Endothelial cell of umbilical vein (primary cell): ENCODE measurements at places on chromosomes 13 and 19. TPM values are rescaled to one million over a fixed set of nuclear protein-coding genes. Genes with fewer than 3 reads are reported as not detected.

DNA sequence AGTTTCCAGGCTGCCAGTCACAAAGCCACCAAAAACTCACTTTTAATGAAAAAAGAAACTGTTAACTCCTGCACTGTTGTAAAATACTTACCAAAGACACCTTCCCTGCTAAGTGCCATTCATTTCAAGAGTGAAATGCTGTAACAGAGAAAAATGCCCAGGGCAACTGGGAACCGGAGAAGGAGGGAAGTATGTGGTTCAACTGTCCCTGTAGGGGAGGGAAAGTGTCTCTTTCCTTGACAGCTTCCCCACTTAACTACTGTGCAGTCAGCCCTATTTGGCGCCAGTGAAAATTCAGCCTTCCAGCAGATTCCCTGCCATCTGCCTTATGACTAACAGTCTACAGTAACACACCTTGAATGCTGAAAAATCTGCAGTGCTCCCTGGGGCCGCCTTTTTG lies 789.0 kb downstream of the DIAPH3 start:
- no peak for DNase-seq

DNA sequence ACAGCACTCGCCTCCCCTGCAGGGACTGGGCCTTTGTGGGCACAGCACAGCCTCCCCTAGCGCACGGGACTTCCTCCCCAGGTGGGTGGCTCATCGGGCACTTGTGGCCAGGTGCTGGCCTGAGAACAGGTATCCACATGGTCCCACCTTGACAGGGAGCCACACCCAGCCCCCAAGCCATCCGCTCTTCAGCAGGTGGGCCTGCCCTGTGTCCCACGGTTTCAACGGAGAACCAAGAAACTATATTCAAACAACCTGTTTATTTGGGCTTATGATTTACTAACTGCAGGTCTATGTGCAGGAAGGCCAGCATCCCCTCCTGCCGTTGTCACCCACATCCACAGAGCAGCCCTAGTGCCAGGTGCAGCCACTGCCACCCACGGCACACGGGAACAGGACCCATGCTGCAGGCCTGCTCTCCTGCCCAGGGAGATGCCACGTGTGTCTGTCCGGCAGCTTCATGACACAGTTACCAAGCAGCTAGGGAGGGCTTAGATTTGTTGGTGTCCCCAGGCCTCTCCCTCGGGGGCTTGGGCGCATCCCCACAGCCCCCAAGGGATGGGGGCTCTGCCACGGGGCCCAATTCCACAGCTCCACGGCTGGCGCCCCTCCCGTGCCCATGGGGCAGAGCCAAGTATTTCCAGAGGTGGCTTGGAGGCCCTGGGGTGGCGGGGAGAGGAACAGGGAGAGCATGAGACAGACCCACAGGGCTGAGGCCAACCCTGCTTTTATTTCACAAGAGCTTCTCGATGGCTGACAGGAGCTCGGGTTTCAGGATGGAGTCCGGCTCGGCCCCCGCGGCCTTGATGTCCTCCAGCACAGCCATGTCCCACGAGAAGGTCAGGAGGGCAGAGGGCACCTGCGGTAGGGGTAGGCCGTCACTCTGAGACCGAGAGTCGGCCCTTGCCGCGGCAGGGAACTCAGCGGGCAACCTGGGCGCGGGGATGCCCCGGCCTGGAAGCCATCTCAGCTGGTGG lies 12.5 kb downstream of the UBXN6 start:
- no peak for DNase-seq

GRCh38 chr19:41039806-41040205 lies 48.4 kb upstream of the CYP2A13 start:
- no peak for DNase-seq

Gene C2CD4C
- 0.37 and 0.38 TPM in 2 replicates for total RNA-seq

- DNase-seq: no peak
Measured at GRCh38 chr13:110256126-110256905, 50.6 kb downstream of the COL4A1 start.

Gene SYCN
- not detected in 2 replicates for total RNA-seq

DNA sequence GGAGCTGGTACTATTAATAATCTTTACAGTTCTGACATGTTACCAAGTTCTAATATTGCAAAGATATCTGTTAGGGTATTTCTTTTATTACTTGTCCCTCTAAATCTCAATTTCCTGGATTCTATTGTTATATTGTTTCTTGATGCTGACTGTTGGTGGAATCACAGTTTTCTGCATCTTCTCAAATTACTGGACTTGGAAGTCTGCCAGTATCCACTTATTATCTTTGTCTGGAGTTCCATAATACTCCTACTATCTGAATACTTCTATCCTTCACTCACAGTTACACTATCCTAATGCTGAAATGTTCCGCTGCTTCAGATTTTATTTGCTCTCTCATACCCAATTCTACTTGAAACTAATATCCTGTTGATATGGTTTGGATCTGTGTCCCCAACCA lies 1985.7 kb upstream of the PRR20A start:
- no peak for DNase-seq

Gene ATP4B
- total RNA-seq: not detected in 2 replicates

DNA sequence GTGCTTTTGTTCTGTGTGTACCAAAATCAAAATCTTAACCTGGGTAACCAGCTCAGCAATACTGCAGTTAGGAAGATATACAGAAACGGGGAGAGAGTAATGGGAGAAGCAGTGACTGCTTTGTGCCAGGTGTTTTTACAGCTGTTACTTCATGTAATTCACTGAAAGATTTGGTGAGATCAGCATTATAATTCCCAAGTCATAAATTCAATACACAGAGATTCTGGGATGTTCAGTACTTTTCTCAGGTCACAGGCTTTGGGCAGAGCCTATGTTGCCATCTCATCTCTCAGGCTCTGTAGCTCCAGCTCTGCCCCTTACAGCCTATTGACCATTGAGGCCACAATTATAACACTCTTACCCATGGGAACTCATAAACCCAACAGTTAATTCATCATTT lies 138.5 kb downstream of the ZAR1L start:
- no peak for DNase-seq

Gene IGFL3
- not detected in 2 replicates for total RNA-seq

Gene JSRP1
- not detected in 2 replicates for total RNA-seq

Gene RNF6
- total RNA-seq: 36.4 and 38.3 TPM in 2 replicates

- no peak for DNase-seq
Measured at GRCh38 chr13:51243832-51244231, 21.6 kb downstream of the FAM124A start.

Gene GATAD2A
- total RNA-seq: 134 and 138 TPM in 2 replicates

DNA sequence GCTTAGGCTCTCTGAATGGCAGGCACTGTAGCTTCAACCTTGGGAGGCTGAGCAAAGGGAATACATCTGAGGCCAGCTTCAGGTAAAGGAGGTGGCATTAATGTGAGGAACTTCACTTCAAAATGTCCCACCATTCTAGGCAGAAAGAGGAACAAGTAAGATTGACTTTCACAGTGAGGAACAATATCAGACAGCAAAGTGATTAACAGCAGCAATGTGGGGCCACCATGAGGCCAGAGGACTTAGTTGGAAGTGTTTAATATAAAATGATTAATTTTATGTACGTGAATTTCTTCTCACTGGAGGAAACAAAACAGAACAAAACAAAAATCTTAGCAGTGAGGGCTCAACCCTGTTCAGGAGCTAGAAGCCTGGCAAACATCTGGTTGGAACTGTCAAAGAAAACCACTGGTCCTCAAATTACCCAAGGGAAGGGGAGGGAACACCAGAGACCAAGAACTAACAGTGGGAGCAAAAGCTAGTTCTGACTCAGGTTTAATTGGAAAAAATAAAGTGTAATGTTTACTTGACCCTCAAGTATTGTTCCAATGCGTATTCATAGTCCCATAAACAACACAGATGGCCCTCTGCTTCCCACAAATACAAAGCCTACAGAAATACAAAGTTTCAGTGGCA lies 43.9 kb upstream of the FRY start:
- no peak for DNase-seq

Gene LIM2
- not detected in 2 replicates for total RNA-seq

DNA sequence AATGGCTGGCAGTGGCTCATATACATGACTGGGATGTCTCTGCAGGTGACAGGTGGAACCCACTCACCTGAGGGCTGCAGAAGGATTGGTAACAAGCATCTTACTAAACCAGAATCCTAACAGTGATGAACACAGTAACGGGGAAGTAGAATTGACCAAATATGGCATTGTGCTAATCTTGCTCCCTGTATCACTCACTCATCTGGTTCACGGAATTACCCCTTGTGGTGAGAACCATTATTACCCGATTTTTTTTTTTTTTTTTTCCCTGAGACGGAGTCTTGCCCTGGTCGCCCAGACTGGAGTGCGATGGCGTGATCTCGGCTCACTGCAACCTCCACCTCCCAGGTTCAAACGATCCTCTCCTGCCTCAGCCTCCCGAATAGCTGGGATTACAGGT lies 69.5 kb downstream of the PTPRS start:
- DNase-seq: no peak

DNA sequence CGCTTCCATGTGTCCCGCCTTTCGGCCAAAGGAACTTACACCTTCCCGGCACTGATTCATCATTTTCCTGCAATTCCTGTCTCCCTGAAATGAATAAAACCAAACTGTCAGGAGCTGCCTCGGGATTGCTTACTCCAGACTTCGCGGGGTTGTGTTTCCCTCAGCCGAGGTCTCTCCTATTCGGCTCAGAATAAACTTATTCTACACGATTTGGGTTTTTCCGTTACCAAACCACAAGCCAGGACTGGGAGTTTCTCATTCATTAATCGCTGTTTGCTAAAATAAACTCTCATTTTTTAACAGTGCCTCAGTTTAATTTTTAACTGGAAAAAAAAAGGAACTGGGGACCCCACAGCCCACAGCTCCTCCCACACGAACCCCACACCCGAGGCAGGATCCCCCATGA lies 667 bp downstream of the ZNF878 start:
- DNase-seq: peak; percentile 7

Gene MRPL34
- total RNA-seq: 55.7 and 61.6 TPM in 2 replicates

DNA sequence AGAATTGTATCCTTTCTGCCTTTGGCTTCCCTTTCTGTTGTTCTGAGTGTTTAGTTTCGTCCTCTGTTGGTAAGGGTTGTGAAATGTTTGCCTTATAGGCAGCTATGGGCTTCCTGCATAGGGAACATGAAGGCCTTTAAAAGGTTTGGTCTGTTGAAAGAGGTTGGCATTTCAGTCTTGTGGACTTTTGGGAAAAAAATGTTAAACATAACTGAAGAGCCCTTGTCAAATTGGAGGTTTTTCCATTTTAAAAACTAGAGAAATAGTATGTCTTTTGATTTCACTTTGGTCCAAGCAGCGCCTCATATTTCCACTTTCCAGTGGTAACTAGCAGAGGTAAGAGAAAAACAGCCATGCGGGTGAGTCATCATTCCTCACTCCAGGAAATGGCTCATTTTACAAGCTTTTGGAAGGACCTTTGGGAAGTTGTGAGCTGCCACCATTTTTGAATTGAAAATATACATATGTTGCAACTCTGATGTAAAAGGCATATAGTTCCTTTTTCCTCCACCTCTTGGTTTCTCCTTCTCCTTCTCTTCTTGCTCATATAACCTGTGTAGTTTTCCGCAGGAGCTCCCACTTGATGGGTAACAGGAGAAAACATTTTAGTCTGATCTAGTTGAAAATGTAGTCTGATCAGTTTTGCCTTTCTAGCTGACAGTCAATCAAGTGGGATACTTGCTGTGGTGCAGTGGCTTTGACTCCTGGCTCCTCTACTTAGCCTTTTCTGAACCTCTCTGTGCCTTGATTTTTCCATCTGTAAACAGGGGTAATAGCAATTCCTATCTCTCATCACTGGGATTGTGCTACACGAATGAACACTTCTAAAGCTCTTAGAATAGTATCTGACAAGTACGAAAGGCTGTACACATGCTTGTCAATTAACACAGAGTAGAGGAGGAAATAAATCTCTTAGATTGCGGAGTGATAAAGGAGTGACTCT lies 23.0 kb downstream of the GPC6 start:
- no peak for DNase-seq

GRCh38 chr19:35545855-35546381 lies 492 bp downstream of the TMEM147 start:
- no peak for DNase-seq

DNA sequence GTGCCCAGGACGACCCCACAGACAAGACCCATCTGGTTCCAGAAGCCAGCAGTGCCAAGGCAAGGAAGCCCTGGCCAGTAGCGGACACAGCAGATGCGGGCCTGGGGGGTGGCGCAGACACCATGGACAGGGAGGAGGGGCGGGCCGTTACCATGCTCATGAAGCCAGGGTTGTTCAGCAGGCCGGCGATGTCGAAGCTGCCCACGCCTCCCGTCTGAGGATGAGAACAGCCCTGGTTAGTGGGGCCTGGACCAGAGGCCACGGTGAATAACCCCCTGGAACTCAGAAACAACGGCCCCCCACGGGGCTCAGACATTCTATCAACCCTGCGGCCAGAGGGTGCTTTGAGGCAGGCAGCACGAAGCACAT lies 21.5 kb upstream of the SLC39A3 start:
- DNase-seq: no peak

Gene RFPL4AL1
- not detected in 2 replicates for total RNA-seq

- no peak for DNase-seq
Measured at GRCh38 chr13:100108913-100109507, 20.1 kb downstream of the PCCA start.

DNA sequence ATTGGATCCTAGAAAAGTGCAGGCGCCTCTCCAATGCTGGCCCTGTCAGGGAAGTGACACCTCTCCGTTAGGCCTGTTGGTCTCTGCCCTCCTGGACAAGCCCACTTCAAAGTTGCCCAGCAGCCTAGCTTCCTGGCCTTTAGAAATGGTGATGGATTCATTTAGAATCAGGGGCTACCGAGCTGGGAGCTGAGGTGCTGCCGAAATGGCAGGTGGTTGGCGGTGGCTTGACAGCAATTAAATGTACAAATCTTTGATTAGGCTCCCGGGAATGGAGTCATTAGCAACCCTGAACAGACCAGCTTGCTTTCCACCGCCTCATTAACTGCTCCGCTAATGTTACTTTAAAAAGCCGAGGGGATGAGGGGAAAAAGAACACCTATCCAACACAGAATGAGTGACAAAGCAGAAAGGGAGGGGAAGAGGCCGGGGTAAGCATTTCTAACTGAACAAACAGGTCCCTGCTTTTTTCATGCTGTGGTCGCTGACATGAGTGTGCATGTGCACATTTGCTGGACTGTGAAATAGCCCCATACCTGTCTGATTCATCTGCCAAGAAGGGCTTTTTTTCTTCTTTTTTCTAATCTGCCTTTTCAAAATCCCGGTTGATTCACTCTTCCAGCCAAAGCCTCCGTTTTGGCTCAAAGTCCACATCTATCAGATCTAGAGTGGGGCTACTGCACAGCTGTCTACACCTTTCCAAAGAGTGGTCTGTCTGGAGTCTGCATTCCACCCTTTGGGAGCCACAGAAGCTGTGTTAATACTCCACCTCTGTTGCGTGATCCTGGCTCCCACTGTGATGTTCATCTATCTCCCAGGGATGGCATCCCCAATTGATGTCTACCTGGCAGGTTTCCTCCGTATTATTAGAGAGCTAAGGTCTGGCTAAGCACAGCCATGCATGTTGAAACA lies 431.9 kb downstream of the COG6 start:
- DNase-seq: no peak

DNA sequence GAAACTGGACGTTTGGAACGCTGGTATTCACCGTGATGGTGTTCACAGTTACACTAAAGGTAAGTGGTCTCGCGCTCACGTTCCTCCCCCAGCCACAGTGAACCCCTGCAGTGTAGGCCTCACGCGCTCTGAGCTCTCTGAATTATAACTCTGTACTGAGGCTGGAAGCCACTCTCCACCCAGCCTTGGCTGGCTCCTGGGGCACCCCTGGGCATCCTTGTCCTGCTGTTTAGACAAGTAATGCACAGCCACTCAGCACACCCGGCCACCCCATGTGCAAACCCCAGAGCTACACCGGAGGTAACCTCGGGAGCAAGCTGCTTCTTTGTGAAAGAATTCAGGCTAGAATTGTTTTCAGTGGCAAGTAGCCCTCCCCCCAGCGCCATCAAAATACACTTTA lies 97.3 kb upstream of the MCF2L start:
- no peak for DNase-seq
